ENCODE measurements at places on chromosomes 5 and 9.
A peak's percentile ranks its signal among the peaks of the same experiment; 100 is the strongest.

GRCh38 chr5:94263068-94263467 lies 355.3 kb downstream of the KIAA0825 start:
- DNase-seq = no peak

- no peak for DNase-seq
These were observed 803 bp downstream of the C9orf152 start for GRCh38 chr9:110207071-110207641.

GRCh38 chr5:137073189-137073588 lies 425.9 kb downstream of the SPOCK1 start:
- DNase-seq = no peak

DNA sequence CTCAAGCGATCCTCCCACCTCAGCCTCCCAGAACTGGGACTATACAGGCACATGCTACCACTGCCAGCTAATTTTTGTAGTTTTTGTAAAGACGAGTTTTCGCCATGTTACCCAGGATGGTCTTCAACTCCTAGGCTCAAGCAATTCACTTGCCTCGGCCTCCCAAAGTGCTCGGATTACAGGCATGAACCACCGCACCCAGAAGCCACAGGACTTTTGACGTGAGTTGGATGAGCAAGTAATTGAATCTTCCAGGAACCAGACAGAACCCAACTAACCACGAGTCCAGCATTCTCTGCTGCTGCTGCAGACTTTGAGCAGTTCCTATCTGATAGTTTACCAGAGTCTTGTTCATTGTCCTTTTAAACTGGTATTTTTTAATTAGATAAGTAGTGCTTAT lies 9.6 kb upstream of the ATP6V0E1 start:
- no peak for DNase-seq

DNA sequence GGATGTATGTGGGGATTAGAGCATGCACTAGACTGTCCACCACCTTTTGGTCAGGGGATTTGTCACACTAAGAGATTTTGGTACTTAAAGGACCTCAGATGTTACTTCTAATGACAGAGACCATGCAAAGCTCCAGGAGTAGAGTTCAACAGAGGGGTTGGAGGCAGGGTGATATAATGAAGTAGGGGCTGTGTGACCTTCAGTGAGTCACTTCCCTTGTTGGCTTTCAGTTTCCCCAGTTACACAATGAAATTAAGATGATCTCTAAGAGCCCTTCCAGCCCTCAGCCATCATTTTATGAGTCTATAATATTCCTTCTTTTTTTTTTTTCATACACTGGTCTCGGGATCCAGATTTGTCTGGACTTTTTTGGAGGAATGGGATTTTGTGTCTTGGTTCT lies 26.8 kb downstream of the GLRA1 start:
- no peak for DNase-seq

GRCh38 chr5:162190-162564 lies 29.1 kb upstream of the LRRC14B start:
- DNase-seq = no peak

GRCh38 chr9:124322618-124323432 lies 65.1 kb downstream of the NEK6 start:
- DNase-seq = no peak

- DNase-seq = no peak
These were observed 13.9 kb downstream of the MAP1B start for GRCh38 chr5:72121052-72121779.

DNA sequence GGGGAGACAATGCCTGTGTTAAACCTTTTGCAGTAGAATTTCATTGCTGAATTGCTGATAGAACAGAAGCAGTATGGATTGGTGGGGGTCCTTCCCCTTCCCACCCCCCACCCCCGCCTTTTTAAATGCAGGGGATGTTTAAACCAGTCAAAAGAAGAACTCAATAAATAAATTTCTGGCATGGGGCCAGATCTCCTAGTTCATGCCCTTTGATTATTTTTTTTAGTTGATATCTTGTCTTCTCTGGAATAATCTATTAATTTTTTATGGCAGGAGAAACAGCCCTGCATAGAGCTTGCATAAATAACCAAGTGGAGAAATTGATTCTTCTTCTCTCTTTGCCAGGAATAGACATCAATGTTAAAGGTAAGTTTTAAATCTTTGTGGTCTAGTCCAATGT lies 72.8 kb downstream of the SLF1 start:
- no peak for DNase-seq

DNA sequence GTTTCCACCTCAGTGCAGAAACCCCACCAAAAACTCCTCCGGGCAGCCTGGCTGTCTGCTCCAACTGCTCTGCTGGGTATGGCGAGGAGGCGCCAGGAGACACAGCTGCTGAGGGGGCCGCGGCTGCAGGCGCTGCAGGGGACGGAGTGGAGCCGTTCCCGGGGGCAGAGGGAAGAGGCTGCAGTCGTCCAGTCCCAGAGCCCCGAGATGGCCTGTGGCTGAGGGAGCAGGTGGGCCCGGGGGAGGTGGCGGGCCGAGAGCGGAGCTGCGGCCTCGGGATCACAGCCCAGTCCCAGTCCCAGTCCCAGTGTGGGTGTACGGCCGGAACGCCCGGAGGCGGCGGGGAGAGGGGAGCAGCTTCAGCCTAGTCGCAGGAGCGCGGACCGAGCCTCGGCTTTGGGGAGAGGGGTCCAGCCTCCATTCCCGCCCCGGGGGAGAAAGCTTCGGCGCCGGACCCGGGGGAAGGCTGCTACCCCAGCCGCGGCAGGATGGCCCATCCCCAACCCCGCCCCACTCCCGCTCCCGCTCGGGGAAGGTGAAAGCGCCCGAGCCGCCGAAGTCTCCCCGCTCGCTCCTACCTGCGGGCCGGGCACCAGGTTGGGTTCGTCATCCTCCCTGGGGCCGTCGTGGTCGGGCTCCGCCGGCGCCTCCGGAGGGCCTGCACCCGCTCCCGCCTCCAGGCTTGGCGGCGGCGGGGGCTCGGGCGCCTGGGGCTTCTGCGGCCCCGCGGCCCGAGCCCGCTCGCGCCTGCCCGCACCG lies 513 bp downstream of the FAM193B start:
- DNase-seq = peak; percentile 12

DNA sequence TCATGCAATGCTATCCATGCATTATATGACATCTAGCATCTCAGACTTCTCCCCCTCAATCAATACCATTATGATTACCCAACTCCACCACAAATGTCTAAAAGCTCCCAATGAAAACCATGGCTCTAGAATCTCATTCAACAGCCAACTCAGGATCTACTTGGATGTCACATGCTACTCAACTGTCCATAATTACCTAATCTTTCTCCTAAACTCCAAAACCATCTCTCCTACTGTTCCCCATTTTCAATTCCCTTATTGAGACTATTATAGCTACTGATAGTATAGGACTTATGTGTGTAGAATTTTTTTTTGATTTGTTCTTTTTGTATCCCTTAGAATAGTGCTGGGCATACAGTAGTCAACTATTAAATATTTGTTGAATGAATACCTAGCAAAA lies 8.2 kb upstream of the STRBP start:
- no peak for DNase-seq

- no peak for DNase-seq
These were observed 217.0 kb downstream of the AP3B1 start for GRCh38 chr5:78077369-78078068.

- no peak for DNase-seq
These were observed 146.3 kb downstream of the ERCC6L2 start for GRCh38 chr9:96021551-96022444.

DNA sequence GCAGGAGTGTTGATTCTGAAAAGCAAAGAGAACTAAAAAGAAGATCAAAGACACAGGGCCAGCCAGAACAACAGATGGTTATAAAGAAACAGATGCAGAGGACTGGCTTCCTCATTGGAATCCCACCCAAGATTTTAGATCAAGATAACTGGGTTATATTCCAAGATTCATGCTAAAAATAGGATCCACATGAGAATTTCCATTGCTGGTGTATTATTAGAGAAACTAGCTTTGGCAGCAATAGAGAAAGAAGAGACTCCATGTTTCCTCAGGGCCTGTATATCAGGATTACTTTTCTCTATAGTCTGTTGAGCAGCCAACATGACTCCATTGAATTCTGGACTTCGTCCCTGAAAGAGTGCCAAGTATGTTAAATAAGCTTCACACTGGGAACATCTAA lies 367.3 kb downstream of the TUSC1 start:
- DNase-seq = no peak

DNA sequence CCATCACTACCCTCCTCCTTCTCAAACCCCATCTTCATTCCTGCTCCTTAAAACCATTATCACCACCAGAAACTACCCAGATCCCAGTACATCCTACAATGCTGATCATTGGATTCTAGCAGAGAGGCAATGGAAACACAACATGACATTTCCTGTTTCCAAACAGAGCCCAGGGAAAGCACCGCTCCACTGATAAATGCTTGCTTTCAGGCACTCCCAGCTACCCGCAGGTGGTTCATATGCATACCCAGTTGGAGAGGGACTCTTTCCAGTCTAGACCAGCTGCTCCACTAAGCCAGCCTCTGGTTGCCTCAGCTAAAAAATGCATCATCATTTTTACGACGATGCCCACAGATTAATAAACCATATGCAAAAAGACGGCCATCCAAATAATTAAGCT lies 39.2 kb upstream of the ACO1 start:
- no peak for DNase-seq

DNA sequence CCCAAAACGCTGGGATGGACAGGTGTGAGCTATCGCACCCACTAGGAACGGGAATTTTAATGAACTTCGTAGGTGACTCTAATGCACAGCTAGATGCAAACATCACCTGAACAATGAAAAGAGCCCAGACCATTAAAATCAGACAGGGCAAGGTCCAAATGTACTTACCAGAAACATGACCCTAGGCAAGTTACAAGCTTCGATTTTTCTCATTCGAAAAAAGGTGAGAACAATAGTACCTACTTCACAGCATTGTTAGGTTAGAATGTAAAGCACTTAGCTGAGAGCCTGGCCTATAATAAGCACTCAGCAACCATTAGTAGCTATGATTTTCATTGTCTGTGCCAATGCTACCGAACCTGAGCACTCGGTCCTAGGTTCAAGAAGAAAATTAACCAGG lies 5.8 kb upstream of the KLHL3 start:
- DNase-seq = no peak

- no peak for DNase-seq
These were observed 11.0 kb upstream of the CEL start for GRCh38 chr9:133050781-133051180.

- no peak for DNase-seq
These were observed 74.2 kb downstream of the SHB start for GRCh38 chr9:37994639-37995347.

DNA sequence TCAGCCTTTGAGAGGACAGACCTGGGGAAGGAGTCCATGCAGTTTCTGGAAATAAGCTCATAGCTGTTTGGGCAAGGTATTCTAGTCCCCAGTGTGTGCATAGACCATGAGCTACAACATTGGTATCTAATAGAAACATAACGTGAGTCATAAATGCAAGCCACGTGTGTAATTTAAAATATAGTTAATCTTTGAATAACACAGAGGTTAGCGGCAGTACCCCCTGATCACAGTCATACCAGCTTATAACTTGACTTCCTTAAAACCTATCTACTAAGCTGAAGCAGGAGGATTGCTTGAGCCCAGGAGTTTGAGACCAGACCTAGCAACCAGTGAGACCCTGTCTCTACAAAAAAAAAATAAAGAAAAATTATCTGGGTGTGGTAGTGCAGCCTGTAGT lies 46.4 kb upstream of the CPEB4 start:
- no peak for DNase-seq

DNA sequence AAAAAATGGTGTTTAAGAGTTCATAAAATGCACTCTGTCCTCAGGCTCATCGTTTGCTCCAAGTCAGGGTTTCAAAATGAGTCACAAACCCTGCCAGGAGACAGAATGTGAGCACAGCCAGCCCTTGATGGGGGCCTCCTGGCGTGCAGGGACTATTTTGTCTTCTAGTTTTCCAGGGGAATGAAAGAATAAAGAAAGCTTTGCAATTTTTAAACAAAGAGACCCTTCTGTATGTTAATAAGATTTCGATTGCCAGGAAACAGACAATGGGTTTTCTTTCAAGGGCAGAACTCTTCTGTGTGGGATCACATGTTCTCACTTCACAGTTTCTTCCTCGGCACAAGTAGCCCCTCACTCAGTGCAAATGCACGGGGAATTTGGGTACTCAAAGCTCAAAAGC lies 121.4 kb upstream of the C6 start:
- no peak for DNase-seq

GRCh38 chr5:133372293-133372937 lies 239.9 kb downstream of the FSTL4 start:
- DNase-seq = no peak

DNA sequence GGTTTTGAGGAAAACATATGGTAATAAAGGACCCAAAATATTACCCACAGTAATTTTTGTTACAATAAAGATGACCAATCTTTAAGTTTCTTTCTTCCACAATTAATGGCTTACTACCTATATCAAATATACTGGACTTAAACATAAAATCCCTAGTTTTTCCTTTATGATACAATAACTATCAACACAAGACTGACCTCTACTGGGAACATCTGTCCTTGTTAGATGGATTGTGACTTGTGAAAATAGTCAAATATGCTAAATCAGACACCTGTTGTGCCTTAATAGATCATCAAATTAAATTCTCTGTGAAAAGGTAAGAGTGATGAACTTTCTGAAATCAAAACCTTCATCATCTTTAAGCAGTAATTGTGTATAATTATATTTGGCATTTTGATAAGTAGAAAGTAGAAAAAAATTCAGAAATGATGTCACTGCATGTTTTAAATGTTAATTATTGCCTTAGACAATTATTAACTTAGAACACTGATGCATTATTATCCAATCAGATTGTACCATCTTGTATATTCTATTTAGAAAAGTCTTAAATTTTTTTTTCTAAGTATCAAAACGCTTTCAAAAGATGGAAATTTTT lies 113.6 kb downstream of the DEPDC1B start:
- DNase-seq = no peak

- no peak for DNase-seq
These were observed 270.7 kb upstream of the MSX2 start for GRCh38 chr5:174453690-174454089.

DNA sequence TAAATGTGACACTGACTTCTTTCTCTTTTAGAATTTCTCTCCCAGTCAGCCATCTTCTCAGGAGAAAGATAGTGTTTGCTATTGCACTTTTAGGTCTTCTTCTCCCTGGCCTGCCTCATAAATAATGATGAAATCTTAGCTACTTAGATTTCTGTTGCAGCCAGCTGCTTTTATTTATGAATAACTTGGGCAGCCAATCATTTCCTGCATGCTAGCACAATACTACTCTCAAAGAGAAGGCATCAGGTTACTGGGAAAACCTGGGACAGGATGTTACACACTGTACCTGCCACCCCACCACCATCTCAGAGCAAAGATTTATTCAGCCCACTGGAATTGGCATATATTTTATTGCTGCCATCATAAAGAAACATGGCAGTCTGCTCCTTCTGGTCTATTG lies 266.6 kb downstream of the PRELID2 start:
- no peak for DNase-seq

- no peak for DNase-seq
These were observed 37.2 kb downstream of the COL27A1 start for GRCh38 chr9:114192539-114192938.
